Stimulated activated CD8-positive, alpha-beta memory T cell treated with anti-CD3 and anti-CD28 coated beads, Interleukin-2, amount 100 ng/mL, for 48 hours (primary cell): ENCODE measurements at places on chromosomes 16 and 17.

DNA sequence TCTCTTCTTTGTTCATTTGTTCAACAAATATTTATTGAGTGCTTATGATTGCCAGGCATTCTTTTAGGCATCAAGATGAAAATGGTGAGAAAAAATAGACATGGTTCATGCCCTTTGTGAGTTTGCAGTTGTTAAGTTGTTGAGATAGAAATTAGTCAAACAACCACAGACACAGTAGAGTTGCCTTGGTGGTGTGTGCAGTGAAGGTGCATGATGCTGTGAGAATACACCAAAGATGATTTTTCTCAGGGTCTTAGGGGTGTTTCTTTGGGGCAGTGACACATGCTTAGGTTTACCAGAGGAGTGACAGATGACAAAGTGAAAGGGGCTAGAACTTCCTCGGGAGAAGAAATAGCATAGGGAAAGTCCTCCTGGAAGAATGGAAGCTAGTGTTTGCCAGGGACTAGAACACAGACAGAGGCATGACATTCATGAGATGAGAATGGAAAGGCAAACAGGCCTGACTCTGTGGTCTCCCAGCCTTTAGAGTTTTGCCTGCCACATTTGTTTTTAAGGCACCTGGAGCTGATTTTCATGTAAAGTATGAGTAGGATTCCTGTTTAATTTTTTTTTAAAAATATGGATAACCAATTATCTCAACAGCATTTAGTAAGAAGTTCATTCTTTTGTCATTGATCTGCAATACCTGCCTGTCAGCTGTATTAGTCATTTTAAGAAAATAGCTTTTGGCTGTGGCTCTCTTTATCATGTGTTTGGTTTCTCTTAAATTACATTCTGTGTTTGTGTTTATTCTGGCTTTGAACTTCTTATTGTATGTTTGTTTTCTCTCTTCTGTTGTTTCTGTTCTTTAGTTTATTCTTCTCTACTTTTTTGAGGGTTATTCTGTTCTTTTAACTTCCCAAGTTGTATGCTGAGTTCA, 36.6 kb downstream of the CYLD start:
- no peak for DNase-seq

DNA sequence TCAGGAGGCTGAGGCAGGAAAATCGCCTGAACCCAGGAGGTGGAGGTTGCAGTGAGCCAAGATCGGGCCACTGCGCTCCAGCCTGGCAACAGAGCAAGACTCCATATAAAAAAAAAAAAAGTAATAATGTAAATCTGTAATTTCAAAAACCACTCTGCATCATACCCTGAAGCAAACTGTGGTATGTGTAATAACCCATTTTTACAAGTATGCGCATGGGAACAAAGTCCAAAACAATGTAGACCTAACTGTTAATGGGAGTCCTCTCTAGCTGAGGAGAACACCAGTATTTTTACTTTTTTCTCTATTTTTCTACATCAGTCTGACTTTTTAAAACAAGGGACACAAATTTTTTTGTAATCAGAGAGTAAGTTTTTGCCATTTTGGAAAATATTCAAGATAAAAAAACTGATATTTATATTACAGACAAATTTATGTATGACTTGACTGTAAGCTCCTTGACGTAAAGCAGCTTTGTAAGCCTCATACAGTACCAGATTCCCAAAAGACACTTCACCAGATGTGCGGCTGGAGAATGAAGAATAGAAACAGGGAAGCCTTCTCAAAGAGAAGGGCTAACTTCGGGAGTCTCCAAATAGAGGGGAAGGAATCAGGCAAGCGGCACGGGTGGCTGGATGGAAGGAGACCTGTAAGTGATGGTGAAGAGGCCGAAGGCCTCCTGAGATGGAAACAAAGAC, 25.7 kb downstream of the CMTM4 start:
- no peak for DNase-seq

- DNase-seq = no peak
These were observed 9.6 kb downstream of the SDK2 start for GRCh38 chr17:73634629-73635028.

DNA sequence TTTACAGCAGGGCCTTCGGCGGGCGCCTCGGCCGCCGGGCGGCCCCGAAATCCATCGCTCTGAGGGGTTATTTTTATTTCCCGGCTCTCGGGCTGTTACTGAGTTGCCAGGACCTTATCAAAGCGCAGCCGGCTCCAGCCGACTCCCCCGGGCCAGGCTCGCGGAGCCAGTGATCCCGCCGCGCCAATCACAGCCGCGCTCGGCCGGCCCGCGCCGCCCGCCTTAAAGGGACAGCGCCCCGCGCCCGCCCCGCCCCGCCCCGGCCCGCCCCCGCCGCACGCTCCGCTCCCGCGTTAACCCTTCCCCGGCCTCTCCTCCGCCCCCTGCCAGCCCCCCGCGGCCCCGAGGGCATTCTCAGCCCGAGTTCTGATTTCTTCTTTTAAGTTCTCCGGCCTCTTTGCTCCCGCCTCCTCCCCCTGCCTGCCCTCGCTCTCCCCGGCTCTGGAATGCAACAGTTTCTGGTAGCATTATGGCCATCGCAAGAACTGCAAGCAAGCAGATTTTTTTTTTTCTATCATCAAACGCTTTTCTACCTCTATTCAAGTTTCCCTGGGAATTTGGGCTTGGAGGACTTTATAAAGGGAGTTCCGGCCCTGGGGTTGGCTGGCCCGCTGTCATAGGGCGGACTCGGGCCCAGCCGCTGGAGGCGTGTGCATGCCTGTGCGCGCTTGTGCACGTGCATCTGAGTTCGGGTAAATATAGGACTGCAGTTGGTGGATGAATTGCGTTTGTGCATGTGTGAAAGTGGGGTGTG, at the start of gene AXIN2:
Gene AXIN2 (minus strand): TSS at position 197 of the 754 bp plus-strand sequence. CDS start 3,028 bp downstream, outside the sequence.
- peak; percentile 75 for DNase-seq

DNA sequence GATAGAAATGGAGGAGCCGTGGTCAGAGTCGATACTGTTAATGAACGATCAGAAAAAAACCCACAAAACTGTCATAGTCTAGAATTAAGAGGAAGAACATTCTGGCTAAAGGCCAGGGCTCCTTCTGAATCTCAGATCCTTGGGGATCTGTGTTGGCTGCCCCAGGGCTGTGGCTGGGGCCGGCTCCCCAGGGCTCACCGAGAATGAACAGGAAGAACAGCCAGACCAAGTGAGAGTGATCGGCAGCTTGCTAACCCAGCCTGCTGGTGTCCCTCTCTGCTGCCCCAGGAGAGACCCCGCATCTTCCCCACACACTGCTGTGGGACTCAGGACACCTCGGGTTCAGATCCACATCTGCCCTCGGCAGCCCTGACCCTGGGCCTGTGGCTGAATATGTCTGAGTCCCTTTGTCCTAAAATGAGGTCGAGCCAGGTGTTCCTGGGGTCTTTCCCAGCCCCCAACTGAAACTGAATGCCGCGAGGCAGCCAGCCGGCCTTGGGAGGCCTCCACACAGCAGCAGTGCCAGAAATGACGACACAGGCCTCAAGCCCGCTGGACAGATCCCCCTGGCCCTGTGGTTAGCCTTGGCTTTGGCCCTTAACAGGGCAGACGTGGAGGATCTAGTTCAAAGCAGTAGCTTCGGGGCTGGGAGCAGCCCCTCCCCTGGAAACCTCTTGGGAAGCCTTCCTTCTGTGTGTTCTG, 23.9 kb upstream of the CLEC18A start:
- no peak for DNase-seq

DNA sequence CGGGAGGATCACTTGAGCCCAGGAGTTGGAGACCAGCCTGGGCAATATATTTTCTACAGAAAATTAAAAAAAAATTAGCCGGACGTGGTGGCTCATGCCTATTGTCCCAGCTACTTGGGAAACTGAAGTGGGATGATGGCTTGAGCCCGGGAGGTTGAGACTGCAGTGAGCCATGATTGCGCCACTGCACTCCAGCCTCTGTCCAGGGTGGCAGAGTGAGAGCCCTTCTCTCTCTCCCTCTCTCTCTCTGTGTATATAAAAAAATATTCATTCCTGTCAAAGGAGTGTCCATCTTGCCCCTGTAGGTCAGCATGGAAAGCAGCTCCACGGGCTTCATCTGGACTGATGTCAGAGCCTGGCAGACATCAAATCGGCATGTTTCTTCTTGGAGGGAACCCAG, 31.2 kb downstream of the MGAT5B start:
- DNase-seq = no peak

GRCh38 chr17:27244011-27244410, 49.9 kb upstream of the WSB1 start:
- no peak for DNase-seq

GRCh38 chr16:69467531-69468204, 43.2 kb downstream of the CYB5B start:
- DNase-seq = no peak
